Mesenteric fat pad (tissue), 1 donor: ENCODE measurements at places on chromosomes 3 and 15. TPM values are rescaled to one million over a fixed set of nuclear protein-coding genes. Genes with fewer than 3 reads are reported as not detected.

Gene STT3B
- 80.7 TPM for total RNA-seq

Gene ZBTB47
- 58.2 TPM for total RNA-seq

Gene GHRL
- total RNA-seq: 2.1 TPM

Gene HYPK
- 18.0 TPM for total RNA-seq

Gene GASK1A
- 11.9 TPM for total RNA-seq

Gene TMCO5A
- total RNA-seq: not detected
